ENCODE measurements at places on chromosomes 2 and 18.

DNA sequence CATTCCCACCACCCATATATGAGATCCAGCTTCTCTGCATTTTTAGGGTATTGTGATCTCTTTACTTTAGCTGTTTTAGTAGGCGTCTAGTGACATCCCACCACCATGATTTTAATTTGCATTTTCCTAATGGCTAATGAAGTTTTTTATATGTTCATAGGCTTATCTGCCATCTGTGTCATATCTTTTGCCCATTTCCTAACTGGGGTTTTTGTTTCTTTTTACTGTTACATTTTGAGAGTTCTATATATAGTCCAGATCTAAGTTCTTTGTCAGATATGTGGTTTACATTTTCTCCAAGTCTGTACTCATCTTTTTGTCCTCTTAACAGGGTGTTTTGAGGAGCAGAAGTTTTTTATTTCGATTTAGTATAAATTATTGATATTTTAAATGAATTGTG, 39.6 kb downstream of the PTPN2 start:
- DNase-seq: no peak

- no peak for DNase-seq
Observed at GRCh38 chr2:18647731-18648130, 58.4 kb upstream of the NT5C1B start.

GRCh38 chr2:178683877-178684276, 123.3 kb downstream of the TTN start:
- no peak for DNase-seq

DNA sequence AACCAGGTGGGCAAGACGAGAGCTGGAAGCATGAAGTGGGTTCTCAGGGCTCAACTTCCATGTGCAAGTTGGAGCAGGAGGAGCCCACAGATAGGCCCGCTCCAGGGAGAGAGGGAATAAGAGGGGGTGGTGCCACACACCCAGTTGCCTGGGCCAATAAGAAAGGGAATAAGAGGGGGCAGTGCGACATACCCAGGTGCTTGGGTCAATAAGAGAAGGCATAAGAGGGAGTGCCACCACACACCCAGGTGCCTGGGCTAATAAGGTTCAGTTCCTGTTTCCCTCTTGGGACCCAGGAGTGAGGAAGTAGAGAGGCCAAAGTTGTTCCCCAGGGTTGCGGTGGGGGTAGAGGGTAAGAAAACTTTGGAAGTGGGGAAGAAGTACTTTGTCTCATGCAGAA, 127.5 kb downstream of the LAMA3 start:
- no peak for DNase-seq

DNA sequence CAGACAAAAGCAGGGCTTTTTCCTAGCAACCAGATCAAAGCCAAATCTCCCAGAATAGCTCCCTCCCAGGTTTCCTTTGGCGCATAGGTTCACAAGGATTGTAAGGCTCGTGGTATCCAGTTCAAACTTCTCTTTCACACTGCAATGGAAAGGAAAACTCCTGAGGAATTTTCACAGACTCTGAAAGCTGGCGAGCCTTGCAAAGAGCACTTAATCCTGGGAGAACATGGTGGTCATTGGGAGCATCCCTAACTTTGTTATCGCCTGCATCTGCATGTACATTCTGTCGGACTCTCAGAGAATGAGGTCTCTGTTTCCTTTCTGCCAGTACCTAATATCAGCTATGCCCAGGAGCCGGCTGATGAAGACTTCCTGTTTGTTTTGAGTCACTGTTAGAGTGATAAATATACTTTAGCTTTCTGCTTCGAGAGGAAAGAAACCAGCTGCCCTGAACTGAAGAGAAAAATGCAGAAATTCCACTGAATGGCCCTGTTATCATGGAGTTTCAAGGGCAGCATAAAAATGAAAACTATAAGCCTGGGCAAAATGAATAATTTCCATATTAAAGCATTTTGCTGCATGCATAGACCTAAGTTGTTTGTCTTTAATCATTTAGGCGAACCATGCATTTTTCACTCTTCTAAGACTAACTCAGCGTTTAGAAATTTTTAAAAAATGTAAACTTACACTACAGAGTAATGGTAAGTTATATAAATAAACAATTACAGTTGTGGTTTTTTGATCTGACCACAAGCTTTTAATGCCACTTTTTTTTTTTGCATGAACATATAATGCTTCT, 76.4 kb upstream of the ZEB2 start:
- DNase-seq: no peak

DNA sequence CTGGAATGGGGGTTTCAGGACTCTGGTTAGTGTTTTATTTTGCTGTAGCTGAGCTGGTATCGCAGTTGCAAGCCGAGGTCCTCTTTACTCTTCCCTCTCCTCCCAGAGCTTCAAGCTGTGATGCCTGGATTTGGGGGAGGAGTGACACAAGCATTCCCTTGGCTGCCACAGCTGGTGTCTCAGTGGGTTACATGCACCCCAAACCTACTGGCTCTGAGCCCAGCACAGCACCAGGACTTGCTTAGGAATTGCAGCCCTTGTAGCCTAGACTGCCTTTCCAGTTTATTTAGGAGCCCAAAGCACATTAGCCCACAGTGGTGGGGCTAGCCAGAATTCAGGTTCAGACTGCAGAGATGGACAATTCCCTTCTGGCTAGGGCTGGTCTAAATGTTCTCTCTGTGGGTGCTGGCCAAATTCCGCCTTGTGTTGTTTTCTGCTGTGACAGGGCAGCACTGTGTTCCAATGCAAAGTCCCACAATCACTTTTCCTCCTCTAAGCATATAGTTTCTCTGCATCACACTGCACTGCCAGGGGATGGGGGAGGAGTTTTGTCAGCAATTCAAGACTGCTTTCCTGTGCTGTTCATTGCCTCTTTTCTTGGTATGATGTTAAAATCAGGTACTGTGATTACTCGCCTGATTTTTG, 122.8 kb downstream of the SLC4A10 start:
- no peak for DNase-seq

DNA sequence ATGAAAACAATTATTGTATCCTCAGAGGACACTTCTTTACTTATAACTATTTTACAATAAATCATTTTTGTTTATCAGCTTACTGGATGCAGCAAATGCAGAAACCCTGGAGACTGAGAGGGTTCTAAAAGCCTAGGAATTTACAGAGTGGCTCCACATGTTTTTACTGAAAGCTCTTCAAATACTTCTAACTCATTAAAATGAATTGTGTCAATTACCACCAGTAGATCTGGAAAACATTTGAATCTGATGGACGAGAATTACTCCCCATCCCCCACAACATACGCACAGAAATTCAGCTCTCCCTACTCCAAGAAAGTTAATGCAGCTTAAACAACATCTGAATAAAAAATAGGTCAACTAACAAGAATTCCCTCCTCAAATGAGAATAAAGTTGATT, 319.8 kb upstream of the FIGN start:
- no peak for DNase-seq

GRCh38 chr2:36366491-36367120, 11.0 kb downstream of the CRIM1 start:
- DNase-seq: no peak

- no peak for DNase-seq
Observed at GRCh38 chr2:187210726-187211125, 237.3 kb downstream of the CALCRL start.

DNA sequence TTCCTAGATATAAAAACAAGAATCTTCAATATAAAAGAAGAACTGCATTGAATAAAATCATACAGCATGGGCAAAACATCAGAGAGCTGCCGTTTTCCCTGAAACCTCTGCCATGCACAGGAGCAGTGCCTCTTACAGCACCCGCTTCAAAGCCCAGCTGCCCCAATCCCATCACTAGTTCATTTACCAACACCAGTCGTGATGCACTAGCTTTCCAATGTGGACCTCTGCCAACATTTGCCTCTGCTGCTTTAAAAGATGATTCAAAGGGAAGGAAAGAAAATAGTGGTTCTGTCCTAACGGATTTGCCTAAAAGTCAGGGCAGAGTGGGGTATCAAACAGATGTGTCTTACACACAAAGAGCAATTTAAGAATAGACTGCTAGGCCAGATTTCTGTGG, 43.4 kb upstream of the AP1S3 start:
- no peak for DNase-seq

DNA sequence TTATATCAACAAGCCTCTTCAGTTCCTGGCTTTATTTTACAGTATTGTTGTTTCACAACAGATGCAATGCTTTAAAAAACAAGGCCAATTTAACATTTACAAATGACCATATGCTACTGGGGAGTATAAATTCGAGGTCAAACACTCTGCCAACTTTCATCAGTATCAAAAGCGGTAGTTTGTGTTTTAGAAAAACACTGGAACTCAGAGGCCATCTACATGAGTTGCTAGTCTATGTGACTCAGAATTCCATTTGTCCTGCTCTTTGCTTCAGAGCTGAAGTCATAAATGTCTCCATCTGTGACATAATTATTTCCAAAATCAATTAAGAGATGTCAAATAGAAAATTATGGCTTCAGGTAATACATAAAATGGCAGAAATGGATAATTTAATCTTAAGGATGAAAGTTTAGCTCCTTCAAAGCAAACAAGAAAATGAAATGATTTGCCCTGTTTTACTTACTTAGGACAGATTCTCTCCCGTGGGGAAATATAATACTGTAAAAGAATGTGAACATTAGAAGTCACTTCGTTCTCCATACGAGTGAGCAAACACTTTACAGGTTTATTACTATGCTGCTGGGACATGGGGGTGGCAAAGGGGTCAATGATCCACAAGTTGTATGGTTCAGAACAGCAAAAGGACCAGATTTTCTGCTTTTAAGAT, 3.7 kb downstream of the MEX3C start:
- no peak for DNase-seq

- no peak for DNase-seq
Observed at GRCh38 chr2:120750488-120751210, 15.0 kb downstream of the GLI2 start.

- no peak for DNase-seq
Observed at GRCh38 chr2:12787891-12788801, 71.4 kb downstream of the TRIB2 start.

GRCh38 chr2:239790721-239791120, 234.4 kb downstream of the NDUFA10 start:
- DNase-seq: no peak

GRCh38 chr2:31384771-31385276, 29.7 kb downstream of the XDH start:
- DNase-seq: no peak

- no peak for DNase-seq
Observed at GRCh38 chr2:42929546-42930024, 137.2 kb upstream of the HAAO start.

DNA sequence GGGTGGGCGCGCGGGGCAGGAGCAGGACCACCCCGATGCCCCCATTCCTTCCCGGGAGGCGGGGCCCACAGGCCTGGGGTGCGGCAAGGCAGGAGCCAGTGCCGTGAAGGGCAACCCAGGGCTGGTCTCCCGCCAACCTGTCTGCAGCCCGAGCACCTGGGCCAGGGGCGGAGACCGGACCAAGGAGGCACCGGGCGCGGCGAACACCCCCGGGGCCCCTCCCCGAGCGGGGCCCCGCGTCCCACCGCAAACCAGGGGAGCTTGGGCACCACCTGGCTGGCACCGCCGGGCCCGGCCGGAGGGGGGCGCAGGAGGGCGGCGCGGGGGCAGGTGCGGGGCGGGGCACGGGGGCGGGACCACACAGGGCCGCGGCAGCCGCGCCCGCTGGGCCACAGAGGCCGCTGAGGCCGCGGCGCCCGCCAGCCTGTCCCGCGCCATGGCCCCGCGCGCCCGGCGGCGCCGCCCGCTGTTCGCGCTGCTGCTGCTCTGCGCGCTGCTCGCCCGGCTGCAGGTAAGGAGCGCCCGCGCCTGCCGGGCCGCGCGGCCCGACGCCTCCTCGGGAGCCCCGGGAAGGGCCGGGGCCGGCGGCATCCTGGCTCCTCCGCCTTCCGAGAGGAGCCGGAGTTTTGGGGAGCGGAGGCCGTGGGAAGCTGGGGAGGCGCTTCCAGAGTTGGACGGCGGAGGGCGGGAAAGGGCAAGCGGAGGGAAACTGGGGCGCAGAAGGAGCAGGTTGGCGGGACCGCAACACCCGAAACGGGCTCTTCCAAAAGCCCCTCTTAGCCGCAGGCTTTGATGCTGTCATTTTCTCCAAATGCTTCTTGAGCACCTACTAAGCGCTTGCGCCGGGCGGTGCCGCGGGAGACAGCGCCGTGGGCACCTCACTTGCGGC, at the start of gene TNFRSF11A:
TSS of gene TNFRSF11A (plus strand) at position 394 of the 889 bp plus-strand sequence. CDS start at position 437, 43 bp downstream.
- DNase-seq: no peak

Measured in hippocampal formation (tissue), 2 donors.